ENCODE measurements at places on chromosomes 1 and 21.

- no peak for DNase-seq
Measured at GRCh38 chr1:237398751-237399150, 356.8 kb downstream of the RYR2 start.

- no peak for DNase-seq
Measured at GRCh38 chr1:117564227-117565075, 41.4 kb upstream of the TENT5C start.

DNA sequence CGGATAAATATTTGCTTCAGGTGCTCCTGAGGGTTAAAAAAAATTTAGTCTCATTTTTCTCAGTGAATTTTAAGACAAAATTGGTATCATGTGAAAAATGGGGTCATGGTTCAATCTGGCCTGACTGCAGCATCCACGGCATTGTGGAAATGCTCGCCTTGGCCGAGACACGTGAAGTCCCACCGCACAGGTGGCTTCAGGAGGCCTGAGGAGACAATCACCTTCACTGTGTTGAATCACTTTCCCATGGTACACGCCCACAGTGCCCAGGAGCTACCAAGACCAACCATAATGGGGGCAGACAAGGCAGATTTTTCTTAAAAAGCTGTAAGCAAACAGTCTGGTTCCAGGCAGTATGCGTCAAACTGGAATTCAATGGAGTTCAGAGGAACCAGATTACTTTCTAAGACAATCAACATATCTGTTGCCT, 11.0 kb upstream of the CPLANE2 start:
- no peak for DNase-seq

DNA sequence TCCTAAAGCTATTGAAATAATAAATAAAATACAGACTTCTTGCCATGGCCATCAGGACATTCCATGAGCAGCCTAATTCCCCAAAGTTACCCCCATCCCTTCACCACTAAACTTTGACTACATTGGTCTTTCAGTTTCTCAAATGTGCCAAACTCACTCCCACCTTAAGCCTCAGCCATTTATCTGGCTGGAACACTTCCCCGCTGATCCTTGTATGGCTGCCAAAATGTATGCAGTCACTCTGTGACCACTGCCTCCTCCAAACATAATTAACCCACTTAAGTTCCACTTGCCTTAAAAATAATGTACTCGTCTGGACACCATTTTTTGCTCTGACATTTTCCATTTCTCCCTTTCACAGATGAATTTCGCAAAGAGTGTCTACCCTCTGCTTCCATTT, 407.4 kb downstream of the NTNG1 start:
- DNase-seq, result no peak

DNA sequence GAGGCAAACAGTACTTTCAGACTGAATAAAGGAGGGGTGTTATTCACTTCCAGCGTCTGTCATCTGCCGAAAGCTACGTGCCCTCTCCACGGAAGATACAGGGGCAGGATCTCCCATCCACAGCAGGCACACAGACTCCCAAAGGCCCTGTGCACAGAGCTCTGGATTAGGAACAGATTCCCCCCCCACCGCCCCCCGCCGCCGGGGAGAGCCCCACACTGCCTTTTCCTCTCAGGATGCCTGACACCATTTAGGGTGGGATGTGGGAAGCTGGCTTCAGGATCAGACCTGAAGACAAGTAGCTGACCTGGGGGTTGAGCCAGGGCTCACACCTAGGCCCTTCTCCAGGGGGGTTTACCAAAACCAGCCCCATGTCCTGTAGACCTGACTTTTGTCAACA, 8.4 kb upstream of the TCP10L start:
- no peak for DNase-seq

DNA sequence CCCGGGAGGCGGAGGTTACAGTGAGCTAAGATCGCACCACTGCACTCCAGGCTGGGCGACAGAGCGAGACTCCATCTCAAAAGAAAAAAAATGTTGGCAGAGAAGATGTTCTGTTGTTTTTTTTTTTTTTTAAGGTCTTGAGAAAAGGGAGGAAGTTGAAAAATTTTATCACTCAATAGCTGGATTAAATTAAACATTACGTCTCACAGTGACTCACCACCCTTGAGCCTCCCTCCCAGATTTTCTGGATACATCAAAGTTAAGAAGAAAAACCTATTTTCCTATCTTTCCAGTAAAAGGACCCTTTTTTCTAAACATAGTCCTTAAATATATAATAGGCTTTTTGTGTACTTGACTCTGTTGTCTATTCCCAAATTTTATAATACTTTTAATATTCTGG, 35.5 kb downstream of the IFNAR1 start:
- DNase-seq, result no peak

- no peak for DNase-seq
Measured at GRCh38 chr1:184456189-184456588, 69.4 kb downstream of the C1orf21 start.

DNA sequence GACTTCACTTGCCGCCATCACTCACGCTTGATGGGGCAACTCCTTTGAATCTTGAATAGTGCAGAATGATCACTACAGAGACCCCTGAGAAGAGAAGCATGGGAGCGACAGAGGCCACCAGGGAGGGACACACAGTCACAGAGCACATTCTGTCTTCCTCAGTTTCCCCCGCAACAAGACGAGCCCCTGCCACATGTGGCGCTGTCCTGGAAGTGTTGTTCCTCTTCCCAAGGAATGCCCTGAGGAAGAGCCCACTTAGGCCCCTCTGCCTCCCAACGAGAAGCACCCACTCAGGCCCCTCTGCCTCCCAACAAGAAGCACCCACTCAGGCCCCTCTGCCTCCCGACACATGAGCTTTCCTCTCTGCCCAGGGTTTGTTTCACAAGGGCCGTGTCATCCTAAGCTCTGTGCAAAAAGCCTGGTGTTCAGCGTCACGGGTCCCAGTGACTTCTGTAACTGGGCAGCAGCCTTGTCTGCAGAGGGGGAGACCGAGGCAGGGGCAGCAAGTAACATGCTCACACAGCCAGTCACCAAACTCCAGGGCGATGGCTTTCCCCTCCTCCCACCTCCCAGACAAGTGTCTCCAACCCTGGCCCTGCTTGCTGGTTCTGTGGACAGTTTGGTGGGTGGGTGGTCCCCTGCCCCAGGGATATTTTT, 19.8 kb downstream of the SLC37A1 start:
- peak; percentile 60 for DNase-seq

- no peak for DNase-seq
Measured at GRCh38 chr1:21592086-21592865, 76.9 kb downstream of the RAP1GAP start.

Data from ascending aorta (tissue), 2 donors.